NCI-H446 treated with DMSO at 0.1 percent for 48 hours (cell line): ENCODE measurements at places on chromosomes 13 and 19.
A peak's percentile ranks its signal among the peaks of the same experiment; 100 is the strongest.

DNA sequence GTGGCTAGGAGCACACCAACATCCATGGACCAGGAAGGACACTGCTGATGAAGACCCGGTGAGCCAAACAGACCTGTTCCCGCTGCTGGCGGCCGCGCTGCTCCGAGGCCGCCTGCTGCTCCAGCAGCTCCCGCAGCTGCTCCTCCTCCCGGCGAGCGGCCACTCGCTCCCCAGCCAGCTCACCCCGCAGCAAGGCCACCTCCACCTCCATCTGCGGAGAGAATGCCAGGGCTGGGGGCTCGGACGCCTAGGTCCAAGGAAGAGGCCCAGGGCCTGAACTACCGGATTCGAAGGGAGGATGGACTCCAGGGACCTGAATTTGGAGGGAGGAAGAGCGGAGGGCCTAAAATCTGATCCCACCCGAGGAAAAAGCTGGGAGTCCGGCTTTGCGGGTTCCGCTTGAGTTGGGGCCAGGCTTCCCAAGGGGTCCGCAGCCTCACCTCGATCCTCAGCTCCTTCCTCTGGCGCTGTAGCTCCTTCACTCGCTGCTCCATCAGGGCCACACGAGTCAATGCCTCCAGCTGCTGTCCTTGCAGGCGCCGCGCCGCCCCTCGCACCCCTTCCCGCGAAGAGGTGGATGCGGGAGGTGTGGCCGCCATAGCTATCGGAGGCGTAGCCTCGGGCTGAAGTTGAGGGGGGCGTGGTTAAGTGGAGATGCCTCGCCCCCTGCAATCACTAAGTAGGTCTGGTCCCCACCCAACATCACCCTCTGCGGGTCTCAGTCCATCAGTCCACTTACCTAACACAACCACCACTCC, 2.7 kb downstream of the PHLDB3 start:
- DNase-seq, result no peak

DNA sequence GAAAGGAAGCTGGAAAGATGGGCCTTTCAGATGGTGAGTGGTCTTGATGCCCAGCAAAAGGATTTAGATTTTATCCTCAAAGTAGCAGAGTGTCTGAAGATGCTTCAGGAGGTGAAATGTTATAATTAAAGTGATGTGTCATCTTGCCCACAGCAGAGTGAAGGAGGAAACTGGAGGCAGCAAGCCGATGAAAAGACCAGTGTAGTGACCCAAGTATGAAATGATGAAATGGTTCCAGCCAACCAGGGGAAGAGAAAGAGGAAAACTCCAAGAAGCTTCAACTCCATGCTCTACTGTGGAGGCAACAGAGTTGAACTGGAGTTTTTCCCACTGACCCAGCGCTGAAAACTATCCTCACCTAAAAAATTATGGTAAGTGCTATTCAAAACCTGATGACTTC, 66.7 kb downstream of the FOXO1 start:
- DNase-seq, result no peak

DNA sequence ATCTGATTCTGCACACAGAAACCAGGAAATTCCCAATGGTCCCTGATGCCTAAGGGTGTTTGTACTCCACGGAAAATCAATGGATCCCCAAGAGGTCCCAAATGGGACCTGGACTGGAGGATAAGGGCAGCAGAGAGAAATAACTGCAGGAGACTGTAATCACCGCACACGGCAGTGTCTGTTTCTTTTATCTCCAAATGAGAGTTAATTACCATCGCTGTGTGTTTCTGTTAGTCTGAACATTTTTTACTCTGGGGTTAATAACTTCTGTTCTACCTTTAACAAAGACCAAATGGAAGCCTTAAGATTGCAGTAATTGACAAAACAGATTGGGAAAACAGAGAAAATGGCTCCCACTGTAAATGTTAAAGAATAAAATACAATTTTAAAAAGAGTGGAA, 320.9 kb downstream of the DCLK1 start:
- no peak for DNase-seq

DNA sequence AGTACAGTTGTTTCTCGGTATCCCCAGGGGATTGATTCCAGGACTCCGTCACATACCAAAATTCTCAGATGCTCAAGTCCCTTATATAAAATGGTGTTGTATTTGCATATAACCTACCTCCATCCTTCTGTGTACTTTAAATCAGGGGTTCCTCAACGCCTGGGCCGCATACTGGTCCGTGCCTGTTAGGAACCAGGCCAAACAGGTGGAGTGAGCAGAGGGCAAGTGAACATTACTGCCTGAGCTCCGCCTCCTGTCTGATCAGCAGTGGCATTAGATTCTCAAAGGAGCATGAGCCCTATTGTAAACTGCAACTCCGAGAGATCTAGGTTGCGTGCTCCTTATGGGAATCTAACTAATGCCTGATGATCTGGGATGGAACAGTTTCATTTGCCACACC, 42.2 kb upstream of the KCTD4 start:
- no peak for DNase-seq

DNA sequence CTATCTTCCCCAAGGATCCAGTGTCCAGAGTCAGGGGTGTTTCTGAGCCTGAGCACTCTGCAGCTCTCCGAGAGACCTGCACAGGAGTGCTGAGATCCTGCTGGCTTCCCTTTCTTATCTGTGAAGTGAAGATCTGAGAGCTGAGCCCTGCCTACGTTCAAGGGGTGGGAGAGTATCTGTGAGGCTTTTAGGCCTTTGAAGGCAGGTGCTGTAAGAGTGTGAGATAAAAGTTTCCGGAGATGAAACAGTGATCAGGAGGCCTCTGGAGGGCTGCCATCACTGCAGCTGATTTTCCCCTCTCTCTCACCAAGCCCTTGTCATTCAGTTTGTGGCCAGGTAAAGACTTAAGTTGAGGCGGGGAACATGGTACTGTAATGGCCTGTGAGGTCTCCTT, 83.1 kb downstream of the AKAP11 start:
- DNase-seq, result no peak

DNA sequence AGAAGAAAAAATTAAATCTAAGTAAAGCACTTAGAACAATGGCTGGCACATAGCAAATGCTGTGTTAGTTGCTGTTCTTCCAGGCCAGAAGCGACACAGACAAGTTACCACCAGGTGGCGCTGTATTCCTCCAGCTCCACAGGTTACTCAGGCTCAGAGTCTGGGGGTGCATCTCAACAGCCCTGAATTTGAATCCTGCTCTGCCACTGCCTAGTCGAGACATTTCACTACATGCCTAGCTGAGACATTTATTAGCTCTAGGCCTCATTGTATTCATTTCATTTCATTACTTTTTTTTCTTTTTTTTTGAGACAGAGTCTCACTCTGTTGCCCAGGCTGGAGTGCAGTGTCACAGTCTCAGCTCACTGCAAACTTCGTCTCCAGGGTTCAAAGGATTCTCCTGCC, 16.4 kb upstream of the CYP2B6 start:
- peak; percentile 4 for DNase-seq

GRCh38 chr13:112053744-112054615, 13.0 kb upstream of the SOX1 start:
- no peak for DNase-seq

DNA sequence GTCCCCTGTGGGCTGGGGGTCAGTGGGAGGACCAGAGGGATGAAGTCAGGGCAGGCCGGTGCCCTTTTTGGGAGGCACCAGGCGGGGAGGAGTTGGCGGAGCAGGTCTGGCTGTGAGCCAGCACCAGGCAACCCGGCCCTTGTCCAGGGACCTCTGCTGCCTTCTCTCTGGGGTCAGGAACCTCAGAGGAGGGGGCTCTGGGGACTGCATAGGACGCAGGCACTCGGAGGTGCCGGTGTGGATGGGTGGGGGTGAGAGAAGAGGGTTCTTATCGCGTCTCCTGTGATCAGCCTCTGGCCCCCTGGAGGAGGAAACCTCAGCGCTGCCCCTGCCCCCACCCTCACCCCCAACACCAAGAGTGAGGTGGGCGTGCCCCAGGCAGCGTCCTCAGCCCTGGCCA, 16.5 kb downstream of the DPF1 start:
- no peak for DNase-seq

GRCh38 chr13:24027494-24027893, 130.2 kb upstream of the C1QTNF9B start:
- no peak for DNase-seq

- no peak for DNase-seq
Observed at GRCh38 chr19:8705742-8706141, 7.1 kb upstream of the ACTL9 start.

DNA sequence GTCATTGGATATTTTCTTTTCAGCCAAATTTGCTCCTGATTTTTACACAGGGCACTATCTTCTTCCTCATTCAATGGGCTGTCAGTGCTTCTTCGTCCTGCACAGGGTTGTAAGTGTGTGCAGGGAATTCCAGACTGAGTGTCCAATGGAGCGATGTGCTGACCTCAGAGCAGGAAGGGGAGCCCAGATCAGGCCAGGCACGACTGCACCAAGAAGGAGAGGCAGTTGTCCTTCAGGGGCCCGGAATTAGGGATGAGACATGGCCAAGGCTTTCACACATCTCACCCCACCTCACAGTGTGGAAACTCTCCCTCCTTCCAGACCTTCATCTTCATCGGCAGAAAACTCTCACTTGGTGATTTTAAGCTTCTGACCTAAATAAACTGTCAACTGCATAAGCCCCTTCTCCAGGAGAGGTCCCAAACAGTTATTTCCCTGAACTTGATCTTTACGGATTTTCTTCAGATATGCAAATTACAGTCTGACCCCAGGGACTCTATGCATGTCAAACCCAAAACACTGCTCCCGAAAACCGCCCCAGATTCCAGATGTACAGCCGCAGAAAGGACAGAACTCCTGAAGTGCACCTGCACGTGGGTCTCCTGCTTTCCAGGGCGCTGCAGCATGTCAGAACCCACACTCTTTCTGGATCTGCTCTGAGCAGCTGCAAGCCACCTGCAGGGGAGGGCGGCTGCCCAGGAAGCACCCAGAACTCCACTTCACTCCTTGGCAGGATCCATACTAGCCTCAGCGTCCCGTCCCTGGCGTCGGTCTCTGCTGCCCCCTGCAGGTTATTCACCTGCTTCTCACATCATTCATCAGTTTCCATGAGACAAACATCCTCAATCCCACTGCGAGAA, 625 bp upstream of the ZNF20 start:
- DNase-seq, result peak; percentile 43

DNA sequence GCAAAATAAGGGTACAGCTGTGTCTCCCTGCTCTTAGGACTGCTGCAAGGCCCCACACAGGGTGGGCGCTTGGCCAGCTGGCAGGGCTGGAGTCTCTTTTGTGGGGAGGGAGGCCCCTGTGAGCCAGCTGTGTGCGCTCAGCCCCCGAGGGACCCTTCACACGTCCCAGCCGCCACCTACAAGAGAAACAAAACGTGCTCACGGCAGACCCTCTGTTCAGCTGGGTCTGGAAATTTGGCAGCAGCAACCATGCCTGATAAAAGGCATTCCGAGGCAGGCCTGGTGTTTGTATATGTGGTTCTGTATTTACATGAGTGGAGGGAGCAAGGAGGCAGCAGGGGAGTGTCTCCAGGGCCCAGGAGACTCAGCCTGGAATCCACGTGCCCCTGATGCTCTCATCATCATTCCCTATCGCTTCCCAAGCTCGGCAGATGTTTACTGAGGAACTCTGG, 49.7 kb downstream of the CRTC1 start:
- peak; percentile 13 for DNase-seq

- DNase-seq, result peak; percentile 12
Observed at GRCh38 chr13:95603887-95604555, 40.5 kb downstream of the DZIP1 start.

DNA sequence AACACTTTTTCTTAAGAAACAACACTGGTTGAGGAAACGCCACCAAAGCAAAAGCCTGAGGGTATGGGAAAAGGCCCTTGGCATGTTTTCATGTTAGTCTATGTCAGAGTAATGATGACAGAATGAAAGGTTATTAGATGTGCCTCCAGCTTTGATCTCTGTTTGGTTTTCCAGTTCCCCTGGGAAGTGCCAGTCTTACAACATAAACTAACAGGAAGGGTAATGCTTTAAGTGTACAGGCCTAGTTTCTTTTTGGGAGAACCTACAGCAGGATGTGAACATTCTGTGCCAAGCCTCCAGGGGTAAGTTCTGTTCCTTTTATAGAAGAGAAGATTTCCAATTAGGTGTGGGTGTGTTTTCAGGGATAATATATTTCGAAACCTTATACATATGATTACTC, 121.7 kb downstream of the FNDC3A start:
- no peak for DNase-seq

DNA sequence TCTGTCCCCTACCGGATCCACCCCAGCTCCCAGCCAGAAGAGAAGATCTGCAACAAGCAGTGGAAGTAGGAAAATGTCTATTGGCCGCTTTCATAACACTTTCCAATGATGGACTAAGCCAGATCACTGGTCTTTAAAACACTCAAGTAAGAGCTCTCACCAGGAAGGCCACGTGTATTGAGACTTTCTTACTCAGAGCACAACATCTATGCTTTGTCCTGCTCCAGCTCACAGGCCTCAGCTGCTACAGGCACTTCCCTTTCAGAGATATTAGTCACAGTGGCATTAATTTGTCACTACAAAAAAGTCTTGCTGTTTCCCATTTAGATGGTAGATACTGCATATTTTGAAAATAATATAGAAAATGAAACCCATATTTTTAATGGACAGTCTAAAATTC, 164.2 kb downstream of the ABCC4 start:
- DNase-seq, result no peak

DNA sequence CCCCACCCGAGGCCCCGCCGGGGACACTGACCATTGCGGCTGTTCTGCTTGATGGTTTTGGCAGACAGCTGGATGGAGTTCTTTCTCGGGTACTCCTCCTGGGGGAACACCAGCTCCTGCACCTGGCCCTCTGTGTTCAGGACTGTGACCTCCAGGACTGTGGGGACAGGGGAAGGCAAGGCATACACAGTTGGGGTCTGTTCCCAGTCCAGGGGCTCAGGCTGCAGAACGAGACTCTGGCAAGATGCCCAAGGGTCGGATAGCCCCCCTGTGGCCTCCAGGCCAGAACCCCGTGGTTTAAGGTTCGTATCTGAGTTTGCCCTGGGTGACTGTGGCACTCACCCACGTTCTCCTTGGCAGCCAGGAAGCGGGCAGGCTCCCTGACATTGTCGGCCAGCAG, 22.7 kb upstream of the ASF1B start:
- DNase-seq, result no peak

DNA sequence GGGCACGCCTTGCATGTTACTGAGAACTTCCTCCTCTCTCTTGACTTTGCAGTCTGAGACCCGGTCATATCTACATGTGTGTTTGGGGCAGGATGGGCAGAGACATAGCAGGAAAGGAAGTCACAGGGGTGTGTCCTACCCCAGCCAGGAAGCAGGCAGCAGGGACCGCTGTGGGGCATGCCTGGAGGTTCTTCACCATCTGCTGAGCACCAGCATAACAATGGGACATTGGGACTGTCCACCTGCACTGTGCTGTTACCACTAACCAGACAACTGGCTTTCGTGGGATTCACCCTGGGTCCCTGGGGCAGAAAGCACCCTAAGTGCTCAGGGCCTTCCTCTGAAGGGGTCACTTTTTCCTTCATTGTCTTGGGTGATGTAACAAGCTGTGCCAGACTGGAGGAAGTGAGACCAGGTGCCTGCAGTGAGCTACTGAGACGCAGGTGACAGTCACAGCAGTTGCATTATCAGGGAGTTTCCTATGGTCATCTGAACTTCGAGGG, 2.6 kb upstream of the HAUS5 start:
- DNase-seq, result no peak

DNA sequence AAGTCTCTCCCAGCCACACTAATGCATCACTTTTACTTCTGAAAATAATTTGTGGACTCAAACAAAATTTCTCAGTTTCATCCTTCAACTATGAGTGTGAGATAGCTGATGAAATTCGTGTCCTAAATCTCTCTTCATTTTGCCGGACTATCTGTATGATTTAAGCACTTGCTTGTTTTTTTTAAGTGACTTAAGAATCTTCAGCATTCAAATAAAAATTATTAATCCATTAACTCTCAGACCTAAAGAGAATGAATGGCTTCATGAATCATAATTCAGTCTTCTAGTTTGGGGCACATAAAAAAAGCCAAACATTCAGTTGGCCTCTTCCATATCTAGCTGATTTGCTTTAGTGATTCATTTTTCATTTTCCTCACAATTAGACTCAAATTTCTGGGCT, 579.5 kb downstream of the DCT start:
- DNase-seq, result no peak
